ENCODE measurements at places on chromosomes 12 and 14. TPM values are rescaled to one million over a fixed set of nuclear protein-coding genes. Genes with fewer than 3 reads are reported as not detected.

GRCh38 chr12:19273482-19274330 lies 144.2 kb downstream of the PLEKHA5 start:
- DNase-seq = peak; percentile 98

DNA sequence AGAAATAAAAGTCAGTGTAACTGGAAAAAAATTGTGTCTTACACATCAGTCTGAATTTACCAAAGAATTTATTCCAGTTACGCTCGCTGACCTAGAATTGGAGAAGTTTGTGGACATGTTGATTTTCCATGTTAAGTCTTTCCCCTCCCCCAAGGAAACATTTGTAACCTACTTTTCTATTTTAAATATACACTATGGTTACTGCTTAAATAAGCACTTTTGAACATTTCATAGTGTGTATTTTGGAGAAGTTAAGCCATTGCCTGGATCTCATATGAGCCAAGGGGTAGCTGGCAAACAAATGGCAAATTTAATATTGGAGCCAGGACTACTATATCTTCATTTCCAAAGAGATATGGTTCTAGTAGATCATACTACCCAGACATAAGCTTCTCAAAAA lies 42.9 kb upstream of the NT5DC3 start:
- DNase-seq = no peak

GRCh38 chr12:18141048-18141982 lies 51.3 kb upstream of the RERGL start:
- peak; percentile 6 for DNase-seq

GRCh38 chr12:49662998-49663843 lies 39.9 kb downstream of the PRPF40B start:
- peak; percentile 85 for DNase-seq

Gene OR10P1
- not detected for total RNA-seq

Gene CELA1
- not detected for total RNA-seq

Gene ASPG
- not detected for total RNA-seq

Measured in A172 (cell line).